ENCODE measurements at places on chromosomes 16 and 17.

DNA sequence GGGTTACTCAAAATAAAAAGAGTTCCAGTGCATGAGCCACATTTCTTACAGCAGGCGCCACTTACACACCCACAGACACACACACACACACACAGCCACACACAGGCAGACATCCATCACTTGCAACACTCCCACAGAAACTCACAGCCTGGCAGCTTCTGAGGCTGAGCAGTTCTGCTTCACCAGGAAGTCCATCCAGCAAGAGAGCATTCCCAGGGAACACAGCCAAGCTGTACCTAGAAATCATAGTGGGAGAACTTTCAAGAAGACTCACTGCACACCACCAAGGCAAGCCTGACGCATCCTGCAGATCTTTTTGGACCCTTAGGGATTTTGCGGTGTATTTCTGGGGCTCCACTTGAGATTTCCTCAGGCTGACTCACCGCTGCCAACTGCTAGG is 140.9 kb upstream of the WSB1 start:
- no peaks in the 10 kb centered on the region for H3K4me1 ChIP-seq
- no peaks in the 10 kb centered on the region for H3K36me3 ChIP-seq
- no peaks in the 10 kb centered on the region for H3K27me3 ChIP-seq
- H3K27ac ChIP-seq, result no peak overlapping the region
- no peak for DNase-seq
- no peak overlapping the region for H3K4me3 ChIP-seq

DNA sequence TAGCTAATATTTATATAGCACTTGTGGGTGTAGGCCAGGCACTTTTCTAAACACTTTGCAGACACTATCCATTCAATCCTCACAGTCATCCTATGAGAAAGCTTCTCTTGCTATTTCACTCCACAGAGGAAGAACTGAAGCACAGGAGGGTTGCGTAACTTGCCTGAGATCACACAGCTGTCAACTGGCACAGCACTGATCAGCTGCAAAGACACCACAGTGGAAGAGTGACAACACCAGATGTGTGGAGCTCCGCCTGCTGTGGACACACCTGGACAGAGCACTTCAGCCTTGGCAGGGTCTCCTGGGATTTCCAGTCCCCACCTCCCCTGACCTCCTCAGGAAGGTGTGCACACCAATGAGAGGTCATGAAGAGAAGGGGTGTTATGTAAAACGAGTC is 13.3 kb upstream of the CNEP1R1 start:
- H3K4me3 ChIP-seq, result no peak overlapping the region
- DNase-seq, result no peak
- H3K27me3 ChIP-seq, result no peaks in the 10 kb centered on the region
- no peaks in the 10 kb centered on the region for H3K4me1 ChIP-seq
- no peaks in the 10 kb centered on the region for H3K36me3 ChIP-seq

DNA sequence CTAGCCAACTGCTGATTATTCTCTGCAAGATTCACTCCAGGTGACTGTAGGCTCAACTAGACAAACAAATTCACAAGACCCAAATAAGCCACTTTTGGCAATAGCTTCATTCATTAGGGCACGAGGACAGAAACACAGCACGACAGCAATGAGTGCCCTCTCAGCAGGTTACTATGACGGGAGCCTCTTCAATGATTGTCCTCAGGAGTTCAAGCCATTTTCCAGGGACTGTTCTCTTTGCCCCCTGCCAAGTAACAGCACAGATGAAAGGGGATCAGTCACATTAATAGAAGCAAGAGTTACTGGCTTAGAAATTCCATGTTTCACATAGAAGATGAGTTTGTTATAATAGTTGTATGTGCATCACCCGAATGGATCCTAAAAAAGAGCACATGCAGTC is 712.2 kb downstream of the CDH8 start:
- H3K36me3 ChIP-seq, result no peaks in the 10 kb centered on the region
- no peak overlapping the region for H3K27ac ChIP-seq
- H3K27me3 ChIP-seq, result no peaks in the 10 kb centered on the region
- no peaks in the 10 kb centered on the region for H3K4me1 ChIP-seq
- no peak overlapping the region for H3K4me3 ChIP-seq

DNA sequence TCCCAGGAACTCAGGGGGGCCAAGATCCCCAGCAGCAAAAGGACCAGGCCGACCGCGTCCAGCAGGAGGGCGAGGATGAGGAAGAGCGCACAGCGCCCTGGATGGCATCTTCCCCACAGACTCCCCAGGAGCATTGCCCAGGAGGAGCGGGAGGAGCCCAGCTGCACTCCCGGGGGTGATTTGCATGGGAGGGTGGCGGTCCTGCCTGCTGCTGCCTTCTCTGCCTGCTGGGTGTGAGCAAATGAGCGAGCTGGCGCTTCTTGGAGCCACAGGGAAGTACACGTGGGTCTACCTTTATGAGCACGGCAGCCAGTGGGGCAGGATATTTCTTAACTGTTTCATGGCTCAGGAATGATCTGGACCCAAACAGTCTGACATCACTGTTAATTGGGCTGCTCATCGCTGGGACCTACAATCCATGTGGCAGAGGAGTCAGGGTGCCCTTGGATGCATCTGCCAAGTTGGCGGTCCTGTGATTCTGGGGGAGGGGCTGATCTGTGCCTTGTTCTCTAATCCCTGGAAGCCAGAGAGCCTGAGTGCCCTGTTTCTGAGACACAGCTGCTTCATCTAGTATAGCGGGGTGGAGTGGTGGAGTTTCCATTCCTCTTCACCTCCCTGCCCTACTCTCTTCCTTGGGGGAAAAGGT is at the start of gene TMEM238L:
Gene TMEM238L (minus strand): TSS at position 270 of the 646 bp plus-strand sequence. CDS start 136 bp downstream, at position 134.
- no peaks in the 10 kb centered on the region for H3K4me1 ChIP-seq
- no peak within 1 kb of the TSS for H3K27ac ChIP-seq
- no peak within 1 kb of the TSS for H3K4me3 ChIP-seq
- no peak for DNase-seq

GRCh38 chr16:24568392-24568791 is 29.0 kb downstream of the RBBP6 start:
- DNase-seq, result no peak
- H3K36me3 ChIP-seq, result peaks cover 82% of the 10 kb centered on the region
- no peaks in the 10 kb centered on the region for H3K27me3 ChIP-seq
- no peaks in the 10 kb centered on the region for H3K4me1 ChIP-seq
- no peak overlapping the region for H3K27ac ChIP-seq

GRCh38 chr16:1923299-1924034 is 5.3 kb upstream of the HS3ST6 start:
- H3K4me3 ChIP-seq, result no peak overlapping the region
- no peaks in the 10 kb centered on the region for H3K36me3 ChIP-seq
- peaks cover 48% of the 10 kb centered on the region for H3K27me3 ChIP-seq
- H3K4me1 ChIP-seq, result peaks cover 11% of the 10 kb centered on the region
- no peak for DNase-seq
- H3K27ac ChIP-seq, result no peak overlapping the region

DNA sequence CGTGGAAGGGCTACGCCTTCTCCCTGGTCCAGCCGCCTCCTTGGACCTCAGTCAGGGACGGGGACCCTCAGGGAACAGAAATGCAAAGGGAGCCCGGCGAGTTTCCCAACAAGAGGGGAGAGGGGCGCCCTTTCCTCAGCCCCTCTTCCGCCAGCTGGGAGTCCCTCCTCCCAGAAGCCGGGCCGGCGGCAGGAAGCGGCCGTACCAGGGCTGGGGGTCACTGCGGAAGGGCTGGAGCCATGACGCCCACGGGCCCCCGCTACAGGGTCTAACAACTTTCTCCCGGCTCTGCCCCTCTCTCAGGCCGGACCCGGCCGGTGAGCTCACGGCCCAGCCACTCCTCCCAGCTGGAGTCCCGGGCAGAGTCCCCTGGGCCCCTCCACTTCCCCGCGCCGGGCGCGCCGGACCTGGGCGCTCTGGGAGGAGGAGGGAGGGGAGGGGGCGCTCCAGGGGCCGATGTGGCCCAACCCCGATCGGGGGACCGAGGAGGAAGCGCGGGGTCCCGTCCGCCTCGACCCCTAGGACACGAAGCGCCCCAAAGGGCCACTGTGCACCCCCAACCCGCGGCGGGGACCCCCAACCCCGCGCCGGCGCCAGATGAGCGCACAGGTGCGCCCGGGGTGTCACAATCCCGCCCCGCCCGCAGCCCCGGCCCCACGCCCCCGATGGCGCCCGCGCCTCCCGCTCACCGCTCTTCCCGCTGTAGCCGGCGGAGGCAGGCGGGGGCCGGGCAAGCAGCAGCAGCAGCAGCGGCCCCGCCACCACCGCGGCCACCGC is 578 bp downstream of the PGAP6 start:
- H3K4me1 ChIP-seq, result peaks cover 53% of the 10 kb centered on the region
- H3K27ac ChIP-seq, result no peak overlapping the region
- H3K36me3 ChIP-seq, result peaks cover 15% of the 10 kb centered on the region
- peak overlapping the region; percentile 73 for H3K4me3 ChIP-seq
- DNase-seq, result no peak

DNA sequence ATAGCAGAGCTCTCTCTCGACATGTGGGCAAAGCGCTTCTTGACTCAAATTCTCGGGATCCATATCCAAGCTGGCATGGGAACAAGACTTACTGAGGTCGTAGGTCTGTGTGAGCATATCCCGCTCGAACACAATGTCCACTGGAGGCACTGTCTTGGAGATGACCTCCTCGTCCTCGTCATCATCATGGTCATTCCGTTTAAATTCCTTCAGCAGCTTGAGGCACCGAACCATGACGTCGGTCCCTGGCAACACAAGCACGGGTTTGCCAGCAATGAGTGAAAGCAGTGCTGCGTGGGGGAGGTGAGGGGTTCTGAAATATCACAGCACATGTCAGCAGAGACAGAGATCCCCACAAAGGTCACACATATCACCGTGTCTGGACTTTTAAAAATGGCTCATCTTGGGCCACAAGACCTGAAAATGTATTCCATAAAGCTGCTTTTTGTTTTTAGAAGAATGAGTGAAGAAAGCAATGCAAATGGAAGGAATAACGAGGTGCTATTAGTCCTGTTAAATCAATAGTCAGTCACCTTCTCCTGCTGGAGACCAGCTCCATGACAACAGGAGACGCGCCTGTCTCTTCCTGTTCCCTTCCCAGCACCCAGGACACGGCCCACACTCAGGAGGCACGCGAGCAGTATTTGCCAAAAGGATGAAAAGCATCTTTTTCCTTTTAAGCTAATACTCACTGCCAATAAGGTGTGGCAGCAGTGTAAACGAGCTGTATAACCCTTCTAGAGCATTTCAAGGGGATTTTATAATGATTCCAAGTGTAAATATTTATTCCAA is 37.9 kb downstream of the GTF3C1 start:
- H3K36me3 ChIP-seq, result peaks cover 55% of the 10 kb centered on the region
- no peaks in the 10 kb centered on the region for H3K27me3 ChIP-seq
- no peak for DNase-seq
- no peaks in the 10 kb centered on the region for H3K4me1 ChIP-seq
- no peak overlapping the region for H3K4me3 ChIP-seq

DNA sequence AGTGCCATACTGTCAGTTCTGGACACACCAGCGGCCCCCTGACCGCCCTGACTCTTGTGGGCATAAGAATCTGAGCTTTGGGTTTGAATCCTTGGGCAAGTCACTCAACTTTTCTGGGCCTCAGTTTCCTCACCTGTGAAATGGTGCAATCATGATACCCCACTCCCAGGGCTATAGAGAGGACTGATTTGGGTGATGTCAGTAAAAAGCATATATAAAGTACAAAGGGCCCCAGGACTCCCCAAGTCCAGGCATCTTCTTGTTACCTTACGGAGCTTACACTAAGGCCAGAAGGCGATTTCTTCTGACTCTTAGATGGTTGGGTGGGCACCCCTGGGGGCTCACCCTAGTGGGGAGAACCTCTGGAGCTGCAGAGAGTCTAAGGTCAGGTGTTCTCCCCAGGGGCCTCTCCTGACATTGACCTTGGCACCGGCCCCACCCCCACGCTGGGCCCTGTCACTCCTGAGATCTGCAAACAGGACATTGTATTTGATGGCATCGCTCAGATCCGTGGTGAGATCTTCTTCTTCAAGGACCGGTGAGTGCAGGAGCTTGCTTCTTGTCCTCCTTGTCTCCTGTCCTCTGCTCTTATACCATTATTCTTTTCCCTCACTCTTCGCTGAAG is 13.9 kb downstream of the MMP2 start:
- DNase-seq, result no peak
- H3K27me3 ChIP-seq, result no peaks in the 10 kb centered on the region
- no peaks in the 10 kb centered on the region for H3K4me1 ChIP-seq
- no peak overlapping the region for H3K4me3 ChIP-seq
- no peaks in the 10 kb centered on the region for H3K36me3 ChIP-seq
- H3K27ac ChIP-seq, result no peak overlapping the region

DNA sequence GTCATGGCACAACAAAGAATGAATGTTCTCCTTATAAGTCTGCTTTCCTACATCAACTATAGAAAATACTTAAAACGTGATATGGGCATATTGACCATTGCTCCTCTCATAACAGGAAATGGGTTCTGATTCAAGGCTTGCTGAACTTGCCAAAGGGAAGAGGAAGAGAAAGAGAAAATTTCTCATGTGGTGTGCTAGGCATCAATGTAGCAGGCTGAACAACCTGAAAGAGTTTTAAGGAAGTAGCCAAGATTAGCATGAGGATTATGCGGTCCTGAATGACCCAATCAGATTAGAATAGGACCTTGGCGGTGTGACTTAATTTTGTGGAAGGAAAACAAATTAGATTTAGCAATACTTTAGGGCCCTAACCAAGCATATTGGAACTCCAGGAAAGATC is 617.7 kb upstream of the CDH11 start:
- no peak for DNase-seq
- no peaks in the 10 kb centered on the region for H3K36me3 ChIP-seq
- no peaks in the 10 kb centered on the region for H3K27me3 ChIP-seq
- no peak overlapping the region for H3K4me3 ChIP-seq

- no peaks in the 10 kb centered on the region for H3K27me3 ChIP-seq
- H3K4me1 ChIP-seq, result peaks cover 41% of the 10 kb centered on the region
- no peak overlapping the region for H3K27ac ChIP-seq
- no peak for DNase-seq
- H3K4me3 ChIP-seq, result no peak overlapping the region
Observed at GRCh38 chr17:57447990-57448758, 191.9 kb downstream of the MSI2 start.

- H3K4me3 ChIP-seq, result no peak overlapping the region
- H3K4me1 ChIP-seq, result no peaks in the 10 kb centered on the region
- no peak overlapping the region for H3K27ac ChIP-seq
- peak; percentile 64 for DNase-seq
- H3K27me3 ChIP-seq, result no peaks in the 10 kb centered on the region
- no peaks in the 10 kb centered on the region for H3K36me3 ChIP-seq
Observed at GRCh38 chr16:58661199-58661830, 23.3 kb downstream of the SLC38A7 start.

DNA sequence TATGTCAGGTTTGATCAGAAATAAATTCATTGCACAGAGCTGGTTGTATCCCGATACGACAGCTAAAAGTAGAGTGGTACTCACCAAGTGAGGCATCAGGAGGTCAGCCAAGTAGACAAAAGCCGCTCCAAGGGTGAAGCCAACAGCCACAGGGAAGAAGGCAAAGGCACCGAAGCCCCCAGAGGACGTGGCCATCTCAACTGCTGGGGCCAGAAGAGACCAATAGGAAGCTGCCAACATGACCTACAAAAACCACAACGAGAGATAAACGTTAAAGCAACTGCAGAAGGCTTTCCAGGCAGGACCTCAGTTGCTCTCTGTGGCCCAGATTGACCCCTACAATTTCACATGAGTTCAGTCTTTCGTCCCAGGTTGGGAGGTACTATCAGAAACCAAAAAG is 61.0 kb downstream of the SLC39A11 start:
- no peaks in the 10 kb centered on the region for H3K4me1 ChIP-seq
- no peak overlapping the region for H3K4me3 ChIP-seq
- no peak for DNase-seq
- no peak overlapping the region for H3K27ac ChIP-seq
